ENCODE measurements at places on chromosomes 13 and 19.

DNA sequence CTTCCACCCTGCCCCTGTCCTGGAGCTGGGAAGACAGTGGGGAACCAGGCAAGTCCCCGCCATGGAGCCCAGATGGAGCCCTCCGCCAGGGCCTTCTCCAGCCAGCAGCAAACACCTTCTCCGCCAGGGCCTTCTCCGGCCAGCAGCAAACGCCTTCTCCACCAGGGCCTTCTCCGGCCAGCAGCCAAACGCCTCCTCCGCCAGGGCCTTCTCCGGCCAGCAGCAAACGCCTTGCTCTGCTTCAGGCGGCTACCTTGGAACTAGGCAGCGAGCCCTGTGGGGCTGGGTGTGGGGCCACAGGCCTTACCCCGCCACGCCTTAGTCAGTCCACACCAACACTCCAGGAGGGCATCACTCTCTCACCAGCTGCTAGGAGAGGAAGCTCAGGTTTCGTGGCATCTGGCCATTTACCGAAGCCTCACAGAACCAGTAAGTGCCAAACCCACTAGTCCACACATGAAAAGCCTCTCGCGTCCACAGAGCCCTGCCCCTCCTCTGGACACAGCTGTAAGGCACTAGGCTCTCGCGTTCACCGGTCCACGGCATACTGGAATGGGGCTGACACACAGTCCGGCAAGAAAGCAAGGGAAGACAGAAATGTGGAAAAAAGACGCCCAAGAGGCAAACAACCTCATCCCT, 41.0 kb downstream of the MLLT1 start:
- no peak for DNase-seq

GRCh38 chr13:114111577-114111976, 20.8 kb downstream of the RASA3 start:
- DNase-seq, result no peak

GRCh38 chr13:100014621-100015020, 33.0 kb downstream of the ZIC2 start:
- no peak for DNase-seq

DNA sequence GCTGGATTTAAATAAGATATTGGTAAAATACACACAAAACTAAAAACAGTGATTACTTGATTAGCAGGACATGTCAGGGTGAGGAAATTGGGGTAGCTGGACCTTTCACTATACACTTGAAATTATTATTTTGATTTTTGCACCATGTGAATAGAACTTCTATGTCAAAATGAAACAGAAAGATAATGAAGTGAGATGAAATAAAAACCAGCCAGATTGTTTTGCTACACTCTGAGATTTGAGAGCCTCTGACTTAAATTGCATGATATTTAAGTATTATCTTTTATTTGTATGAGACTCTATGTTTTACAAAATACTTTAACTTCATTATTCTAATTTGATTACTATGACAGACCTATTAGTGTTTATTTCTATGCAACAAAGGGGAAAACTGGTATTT, 819.6 kb upstream of the ATXN8OS start:
- DNase-seq, result no peak

GRCh38 chr13:113112893-113113845, 7.6 kb downstream of the F7 start:
- no peak for DNase-seq

GRCh38 chr13:102675115-102675514, 19.7 kb downstream of the METTL21C start:
- DNase-seq, result no peak

- no peak for DNase-seq
These were observed 8.8 kb downstream of the DCAF15 start for GRCh38 chr19:13960863-13961784.

GRCh38 chr13:97371486-97372109, 62.4 kb upstream of the RAP2A start:
- DNase-seq, result no peak

GRCh38 chr19:5590151-5590864, 22.6 kb upstream of the TINCR start:
- DNase-seq, result no peak

GRCh38 chr13:31930901-31931522, 100.6 kb upstream of the FRY start:
- no peak for DNase-seq
